Hematopoietic multipotent progenitor cell treated with erythropoietin and hydrocortisone succinate and interleukin-3 and kit ligand, for 8 days (in vitro differentiated cells): ENCODE measurements at places on chromosomes 12 and 14.

DNA sequence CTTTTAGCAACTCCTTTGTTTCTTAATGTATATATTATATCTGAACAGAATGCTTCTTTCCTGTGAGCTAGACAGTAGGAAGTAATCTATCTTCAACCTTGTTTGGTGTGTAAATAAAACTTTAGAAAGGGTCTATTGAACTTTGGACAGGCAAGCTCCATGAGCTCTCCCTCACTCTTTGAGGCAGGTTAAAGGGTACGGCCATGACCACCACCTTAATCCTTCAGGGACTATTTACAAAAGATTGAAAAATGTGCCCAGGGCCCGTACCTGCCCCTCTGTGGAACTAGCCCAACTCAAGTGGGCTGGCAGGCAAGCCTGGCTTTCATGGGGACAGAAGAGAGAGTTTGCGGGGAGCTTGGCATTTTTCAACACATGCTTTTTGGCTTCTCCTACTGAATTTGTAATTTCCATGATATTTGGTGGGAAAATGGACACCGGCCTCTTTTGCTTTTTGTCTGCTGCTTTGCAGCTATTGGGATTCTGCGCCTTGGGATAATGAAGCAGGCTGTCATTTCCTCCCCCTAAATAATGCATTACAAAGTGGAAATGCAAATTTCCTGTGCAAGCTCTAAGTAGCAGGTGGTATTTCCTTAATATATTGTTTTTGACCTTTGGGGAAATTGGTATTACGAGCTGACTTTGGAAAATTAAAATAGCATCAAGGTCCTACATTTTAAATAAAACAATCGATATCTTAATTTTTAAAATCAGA, 106.0 kb downstream of the HMGA2 start:
- no peak for DNase-seq

DNA sequence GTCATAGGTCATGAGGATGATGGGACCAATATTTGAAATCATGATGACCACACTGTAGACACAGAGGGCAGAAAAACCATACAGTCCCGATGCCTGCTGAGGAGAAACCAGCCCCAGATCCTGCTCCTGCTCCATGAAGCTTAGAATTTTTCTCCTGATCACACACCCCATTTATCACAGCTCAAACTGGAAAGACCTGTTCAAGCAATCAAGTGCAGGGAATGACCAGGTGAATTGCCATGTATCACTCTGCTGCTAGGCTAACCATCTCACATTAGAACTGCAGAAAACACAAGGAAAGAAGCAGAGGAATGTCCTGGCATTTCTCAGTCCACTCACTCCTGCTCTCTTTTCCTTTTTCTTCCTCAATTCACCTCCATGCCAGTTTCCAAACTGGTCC, 18.1 kb downstream of the MANSC1 start:
- DNase-seq: no peak

DNA sequence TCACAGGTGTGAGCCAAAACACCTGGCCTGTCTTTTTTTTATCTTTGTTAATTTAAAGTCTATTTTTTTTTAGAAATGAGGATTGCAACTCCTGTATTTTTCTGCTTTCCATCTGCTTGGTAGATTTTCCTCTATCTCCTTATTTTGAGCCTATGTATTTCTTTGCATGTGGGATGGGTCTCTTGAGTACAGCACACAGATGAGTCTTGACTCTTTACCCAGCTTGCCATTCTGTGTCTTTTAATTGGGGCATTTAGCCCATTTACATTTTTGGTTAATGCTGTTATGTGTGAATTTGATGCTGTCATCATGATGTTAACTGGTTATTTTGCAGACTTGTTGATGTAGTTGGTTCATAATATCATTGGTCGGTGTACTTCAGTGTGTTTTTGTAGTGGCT, 317.4 kb downstream of the IPO8 start:
- DNase-seq: no peak

DNA sequence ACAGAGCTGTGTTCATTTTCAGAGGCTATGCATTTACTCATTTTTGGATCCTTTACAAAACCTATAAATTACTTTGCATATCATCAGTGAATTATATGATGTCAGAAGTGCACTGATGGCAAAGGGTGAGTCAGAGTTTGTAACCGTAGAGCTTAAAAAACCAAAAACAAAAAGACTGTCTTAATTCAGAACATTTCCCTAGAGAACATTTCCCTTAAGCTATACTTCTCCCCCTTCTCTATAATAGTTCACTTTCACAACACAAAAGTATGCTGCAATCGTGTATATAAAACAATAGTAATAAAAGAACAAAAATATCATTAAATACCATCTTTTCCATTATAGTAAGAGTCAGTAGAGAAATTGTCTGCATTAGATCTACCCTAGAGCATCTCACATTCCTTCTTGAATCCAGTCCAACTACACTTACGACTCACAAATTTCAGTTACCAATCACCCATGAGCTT, 934.9 kb downstream of the LRFN5 start:
- DNase-seq: no peak

GRCh38 chr12:57741413-57741789, 2.9 kb upstream of the AGAP2 start:
- no peak for DNase-seq

- no peak for DNase-seq
Observed at GRCh38 chr14:29529418-29529817, 398.2 kb downstream of the PRKD1 start.

DNA sequence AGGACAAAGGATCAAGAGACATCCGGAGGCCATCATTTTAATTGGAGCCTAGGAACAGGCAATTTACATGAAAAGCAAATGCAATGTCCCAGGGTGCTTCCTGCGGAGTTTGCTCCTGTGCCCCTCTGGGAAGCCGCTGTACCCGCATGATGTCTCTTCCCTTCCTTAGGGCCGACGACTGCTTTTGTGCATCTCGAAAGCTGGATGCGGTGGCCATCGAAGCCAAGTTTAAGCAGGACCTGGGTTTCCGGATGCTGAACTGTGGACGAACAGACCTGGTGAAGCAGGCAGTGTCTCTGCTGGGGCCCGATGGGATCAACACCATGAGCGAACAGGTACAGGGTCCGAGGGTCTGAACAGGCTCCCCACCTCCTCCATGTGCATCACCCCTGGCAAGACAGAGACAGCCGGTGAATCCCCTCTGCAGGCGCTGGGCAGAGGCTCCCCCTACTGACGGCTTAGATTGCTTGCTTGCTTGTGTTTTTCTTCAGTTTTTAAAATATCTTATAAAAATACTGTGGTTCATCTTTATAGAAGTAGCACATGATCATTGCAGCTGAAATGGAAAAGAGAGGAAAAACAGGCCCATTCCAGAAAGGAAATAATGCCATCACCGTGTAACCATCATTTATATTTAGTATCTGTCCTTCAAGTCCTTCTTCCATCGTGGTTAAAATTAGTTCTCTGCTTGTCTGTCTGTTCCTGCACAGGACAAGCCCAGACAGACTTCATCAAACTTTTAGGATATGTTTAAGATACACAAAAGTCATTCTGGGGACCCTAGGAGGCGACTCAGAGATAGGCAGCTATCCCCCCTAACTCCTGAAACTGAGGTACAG, 75.4 kb upstream of the PWP1 start:
- DNase-seq: peak; percentile 26

DNA sequence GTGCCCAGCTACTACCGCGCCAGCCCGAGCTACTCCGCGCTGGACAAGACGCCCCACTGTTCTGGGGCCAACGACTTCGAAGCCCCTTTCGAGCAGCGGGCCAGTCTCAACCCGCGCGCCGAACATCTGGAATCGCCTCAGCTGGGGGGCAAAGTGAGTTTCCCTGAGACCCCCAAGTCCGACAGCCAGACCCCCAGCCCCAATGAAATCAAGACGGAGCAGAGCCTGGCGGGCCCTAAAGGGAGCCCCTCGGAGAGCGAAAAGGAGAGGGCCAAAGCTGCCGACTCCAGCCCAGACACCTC, 697 bp downstream of the HOXC10 start:
- DNase-seq: no peak

GRCh38 chr12:27221625-27222387, 22.3 kb upstream of the STK38L start:
- no peak for DNase-seq

- DNase-seq: no peak
Observed at GRCh38 chr12:62642486-62642885, 175.9 kb downstream of the MON2 start.

GRCh38 chr14:41230683-41231082, 376.0 kb upstream of the LRFN5 start:
- no peak for DNase-seq

GRCh38 chr14:44109036-44109435, 398.0 kb downstream of the FSCB start:
- DNase-seq: no peak

GRCh38 chr12:87678453-87678852, 350.7 kb downstream of the C12orf50 start:
- no peak for DNase-seq

GRCh38 chr14:33393895-33394368, 455.3 kb downstream of the NPAS3 start:
- DNase-seq: no peak
